ENCODE measurements at places on chromosomes 7 and 10. TPM values are rescaled to one million over a fixed set of nuclear protein-coding genes. Genes with fewer than 3 reads are reported as not detected.

The TMEM139 gene
- 58.1 TPM for polyA plus RNA-seq

DNA sequence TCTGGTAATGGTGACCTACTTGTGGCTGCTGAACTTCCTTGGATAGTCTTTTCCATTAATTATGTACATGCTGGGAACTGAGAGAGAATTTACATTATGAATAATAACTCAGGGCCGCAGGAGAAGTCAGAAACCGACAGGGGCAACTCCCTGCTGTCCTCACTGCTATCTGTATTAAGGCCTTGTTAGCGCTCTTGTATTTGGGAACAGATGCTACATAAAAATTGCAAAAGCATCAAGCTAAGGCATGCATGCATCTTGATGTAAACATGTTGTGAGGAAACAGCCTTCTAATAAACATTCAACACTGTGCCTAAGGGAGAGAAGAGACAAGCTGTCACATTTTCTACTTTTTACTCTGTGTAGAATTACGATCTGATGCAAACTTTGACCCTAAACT lies 158.4 kb downstream of the PARD3 start:
- DNase-seq, result no peak

DNA sequence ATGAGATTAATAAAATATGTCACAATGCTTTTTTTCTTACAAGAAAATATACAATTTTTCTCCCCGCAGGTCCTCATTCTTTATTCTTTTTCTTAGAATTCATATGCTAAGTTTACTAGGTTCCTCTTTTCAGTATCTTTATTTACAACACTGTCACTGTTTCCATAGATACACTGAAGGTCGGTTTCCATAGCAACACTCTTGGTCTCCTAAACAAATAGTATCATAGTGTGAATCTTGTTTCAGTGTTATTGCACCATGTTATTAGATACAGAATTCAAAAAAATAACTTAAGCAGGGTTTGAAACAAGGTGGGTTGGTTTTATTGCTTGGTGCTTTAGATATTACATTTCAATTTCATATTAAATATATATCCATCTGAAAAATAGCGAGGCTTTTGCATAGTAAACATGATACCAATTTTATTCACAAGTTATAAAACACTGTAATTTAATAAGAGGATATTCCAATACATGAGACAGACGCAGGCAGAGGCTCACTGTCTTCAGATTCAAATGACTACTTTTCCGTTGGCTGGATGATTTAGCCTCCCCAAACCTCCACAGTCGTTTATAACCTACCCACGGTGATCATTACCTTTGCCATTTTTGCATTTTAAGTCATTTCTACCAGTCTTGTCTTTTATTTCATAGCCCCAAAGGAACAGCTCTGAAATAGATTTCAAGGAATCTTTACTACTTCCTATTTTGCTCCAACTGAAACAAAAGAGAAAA lies 88.9 kb upstream of the KLF6 start:
- DNase-seq, result no peak

DNA sequence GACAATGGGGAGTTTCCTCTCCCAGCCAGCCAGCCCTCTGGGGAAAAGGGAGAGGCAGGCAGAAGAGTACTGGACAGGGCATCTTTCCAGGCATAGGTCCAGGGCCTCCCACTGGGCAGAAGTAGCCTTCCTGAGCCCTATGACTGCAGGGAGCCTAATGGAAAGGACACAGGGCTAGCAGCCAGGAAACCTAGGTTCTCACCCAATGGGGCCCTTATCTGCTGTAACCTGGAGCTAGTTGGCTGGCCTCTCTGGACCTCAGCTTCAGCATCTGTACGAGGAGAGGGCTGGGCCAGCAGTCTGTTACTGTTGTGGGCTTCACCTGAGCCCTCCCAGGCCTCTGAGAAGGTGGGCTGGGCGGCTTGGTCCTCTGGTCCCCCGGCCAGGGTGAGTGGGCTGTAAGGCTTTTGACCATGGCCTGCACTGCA lies 22.4 kb downstream of the LDB3 start:
- DNase-seq, result no peak

The NACAD gene
- polyA plus RNA-seq, result 9.4 TPM

DNA sequence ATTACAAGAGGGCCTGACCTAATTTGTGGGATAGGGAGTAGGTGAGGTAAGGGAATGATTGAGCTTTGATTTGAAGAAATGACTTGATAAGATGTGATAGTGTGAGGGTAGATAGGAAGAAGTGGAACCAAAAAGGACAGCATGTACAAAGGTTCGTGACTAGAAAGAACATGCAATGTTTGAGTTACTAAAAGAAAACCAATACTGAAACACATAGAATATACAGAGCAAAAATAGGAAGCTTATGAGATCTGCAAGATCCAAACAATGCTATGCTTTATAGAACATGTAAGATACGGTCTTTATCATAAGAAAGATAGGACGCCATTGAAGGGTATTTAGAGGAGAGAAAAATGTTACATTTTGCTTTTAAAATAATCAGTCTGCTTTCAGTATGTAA lies 343.8 kb downstream of the ATRNL1 start:
- no peak for DNase-seq

- DNase-seq, result no peak
Observed at GRCh38 chr7:84949067-84949466, 237.8 kb downstream of the SEMA3D start.

DNA sequence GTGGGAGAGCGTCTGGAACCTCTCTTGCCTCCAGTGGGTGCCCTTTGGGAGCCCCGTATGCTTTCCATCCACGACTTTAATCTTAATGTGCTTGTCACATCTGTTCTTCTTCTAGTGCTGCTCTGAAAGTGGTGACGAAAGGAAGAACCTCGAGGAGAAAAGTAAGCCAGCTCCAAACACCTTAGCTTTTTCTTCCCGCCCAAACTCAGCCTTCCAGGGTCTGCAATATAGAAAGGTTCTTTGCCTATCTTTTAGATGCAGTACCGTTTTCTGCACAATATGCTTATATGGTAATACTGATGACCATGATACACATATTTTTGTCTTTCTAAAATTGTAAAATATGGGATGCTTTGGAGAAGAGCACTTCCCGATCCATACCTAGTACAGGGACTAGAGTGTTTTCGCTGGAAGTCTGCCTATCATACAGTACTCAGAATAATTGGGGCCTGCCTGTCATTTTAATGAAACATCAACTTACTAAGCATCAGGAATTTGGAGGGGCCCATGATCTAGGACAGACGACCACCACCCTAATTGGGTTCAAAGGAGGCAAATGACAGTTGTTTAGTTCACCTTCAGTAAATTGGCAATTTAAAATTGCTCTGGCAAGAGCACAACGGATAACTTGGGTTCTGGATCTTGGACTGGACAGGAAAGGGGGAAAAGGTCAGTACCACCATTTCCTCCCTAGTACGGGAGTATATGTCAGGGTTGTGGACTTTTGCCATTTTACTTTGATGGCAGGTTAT lies 884 bp downstream of the RINT1 start:
- no peak for DNase-seq

DNA sequence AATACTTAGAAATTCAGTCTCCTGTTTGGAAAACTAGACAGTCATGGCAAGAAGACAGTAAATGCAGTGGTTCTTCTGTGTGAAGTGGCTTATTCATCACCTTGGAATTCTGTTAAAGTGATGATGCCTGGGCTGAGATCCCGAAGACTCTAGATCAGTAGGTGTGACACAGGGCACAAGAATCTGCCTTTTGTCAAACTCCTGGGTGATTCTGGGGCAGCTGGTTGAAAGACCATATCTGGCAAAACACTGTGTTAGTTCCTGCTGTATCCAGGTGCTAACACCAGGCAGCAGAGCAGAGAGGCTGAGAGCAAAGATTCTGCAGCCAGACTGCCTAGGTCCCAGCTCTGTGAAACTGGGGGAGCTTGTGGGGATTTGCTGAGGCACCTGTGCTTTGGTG lies 26.5 kb downstream of the MRC1 start:
- DNase-seq, result no peak

DNA sequence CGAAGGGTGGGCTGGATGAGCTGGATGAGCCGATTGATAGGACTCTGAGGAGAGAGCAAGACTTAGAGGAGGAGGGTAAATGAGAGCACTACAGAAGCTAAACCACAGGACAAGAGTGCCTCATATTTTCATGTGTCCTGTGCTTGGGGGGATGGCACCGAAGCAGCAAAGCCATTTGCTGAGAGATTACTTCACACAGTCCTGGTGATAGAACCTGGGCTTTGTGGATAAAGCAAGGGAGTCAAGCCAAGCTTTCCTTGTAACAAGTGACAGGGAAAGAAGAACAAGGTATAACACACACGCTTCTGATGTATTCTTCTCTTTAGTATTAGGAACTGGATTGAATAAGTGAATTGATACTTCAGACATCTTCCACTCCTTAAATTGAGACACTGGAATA lies 253.7 kb downstream of the ANKRD7 start:
- DNase-seq, result no peak

The FAM241B gene
- 10.0 TPM for polyA plus RNA-seq

The CLCN1 gene
- 0.20 TPM for polyA plus RNA-seq

The SMNDC1 gene
- polyA plus RNA-seq, result 49.0 TPM

The HOXA6 gene
- polyA plus RNA-seq, result 24.6 TPM

DNA sequence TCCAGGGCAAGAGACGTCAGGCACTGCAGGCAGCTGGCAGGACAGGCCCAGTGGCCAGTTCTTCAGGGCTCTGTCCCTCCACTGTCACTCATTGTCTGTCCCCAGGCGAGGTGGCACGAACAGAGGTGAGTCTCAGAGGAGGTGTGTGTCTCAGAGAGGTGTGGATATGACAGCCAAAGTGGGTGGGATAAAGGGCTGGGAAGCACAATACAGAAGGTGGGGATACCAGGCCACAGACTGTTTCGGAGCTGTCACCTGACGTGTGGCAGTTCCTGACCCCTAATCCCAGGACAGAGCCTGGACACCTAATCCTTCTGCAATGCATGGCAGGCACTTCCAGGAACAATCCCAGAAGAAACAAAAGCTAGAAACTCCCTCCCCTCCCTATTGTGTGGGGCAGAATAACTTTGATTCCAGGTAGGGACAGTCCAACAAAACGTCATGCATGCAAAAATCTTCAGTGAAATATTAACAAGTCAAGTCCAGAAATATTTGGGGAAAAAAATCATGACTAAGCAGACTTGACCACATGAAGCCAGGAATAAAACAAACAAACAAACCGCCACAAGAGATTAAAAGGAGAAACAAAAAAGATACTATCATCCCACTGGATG lies 11.6 kb downstream of the KLRG2 start:
- DNase-seq, result no peak

Data from renal cortex interstitium (tissue), 15 donors.